GM04503 (cell line): ENCODE measurements at places on chromosomes 13 and 19.

- no peak for DNase-seq
These were observed 400.5 kb downstream of the KLF12 start for GRCh38 chr13:73733706-73734105.

DNA sequence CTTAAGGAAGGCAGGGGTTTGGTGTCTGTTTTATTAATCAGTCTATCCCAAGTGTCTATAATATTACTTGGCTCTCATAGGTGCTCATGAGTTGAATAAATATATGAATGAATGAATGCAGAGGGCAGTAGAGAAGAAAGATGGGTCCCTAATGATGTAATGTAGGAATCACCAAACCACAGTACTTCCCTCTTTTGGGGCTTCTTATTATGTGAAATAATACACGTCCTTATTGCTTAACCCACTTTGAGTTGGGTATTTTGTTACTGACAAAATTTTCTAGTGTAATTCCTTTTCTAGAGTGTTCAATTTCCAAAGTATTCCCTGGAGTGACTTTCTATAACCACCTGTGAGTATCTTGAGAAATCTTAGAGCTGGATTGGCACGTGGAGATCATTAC, 13.2 kb downstream of the KLK5 start:
- DNase-seq = no peak

DNA sequence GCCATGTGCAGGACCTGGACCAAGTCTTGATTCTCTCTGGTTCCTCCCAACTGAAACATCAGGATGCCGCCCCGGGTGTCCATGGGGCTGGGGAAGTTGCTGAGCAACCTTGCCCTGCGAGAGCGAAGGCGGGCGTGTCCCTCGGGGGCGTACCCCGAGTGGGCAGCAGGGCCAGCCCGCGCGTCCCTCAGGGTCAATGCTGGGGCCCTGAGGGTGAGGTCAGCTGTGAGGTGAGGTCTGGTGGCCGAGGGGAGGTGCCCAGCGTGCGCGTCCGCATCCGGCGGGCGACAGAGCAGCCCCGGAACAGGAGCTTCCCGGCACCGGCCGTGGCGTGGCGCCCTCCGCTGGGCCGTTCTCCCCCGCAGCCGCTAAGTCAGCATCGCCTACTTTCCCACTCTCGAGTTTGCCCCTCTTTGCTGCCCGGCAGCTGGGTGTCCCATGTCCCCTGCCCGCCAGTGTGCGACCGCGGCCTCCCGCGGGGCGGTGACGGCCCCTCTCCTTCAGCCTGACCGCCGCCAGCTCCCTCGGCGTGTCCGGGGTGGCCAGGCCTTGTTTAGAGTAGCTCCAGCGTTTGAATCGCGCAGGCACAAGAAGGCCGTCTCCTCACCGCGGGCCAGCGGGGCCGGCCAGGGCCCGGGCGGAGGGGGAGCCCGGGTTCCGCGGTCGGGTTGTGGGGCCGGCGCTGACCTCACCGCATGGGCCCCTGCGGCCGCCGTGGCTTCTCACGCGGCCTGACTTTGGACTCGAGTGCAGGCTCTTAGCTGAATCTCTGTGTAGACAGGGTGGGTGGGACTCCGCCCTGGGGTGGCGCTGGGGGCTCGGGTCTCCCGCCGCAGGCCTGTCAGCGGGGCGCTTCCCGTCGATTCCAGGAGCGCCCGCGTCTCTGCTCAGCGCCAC, 33.0 kb downstream of the GJA3 start:
- DNase-seq = peak; percentile 10

DNA sequence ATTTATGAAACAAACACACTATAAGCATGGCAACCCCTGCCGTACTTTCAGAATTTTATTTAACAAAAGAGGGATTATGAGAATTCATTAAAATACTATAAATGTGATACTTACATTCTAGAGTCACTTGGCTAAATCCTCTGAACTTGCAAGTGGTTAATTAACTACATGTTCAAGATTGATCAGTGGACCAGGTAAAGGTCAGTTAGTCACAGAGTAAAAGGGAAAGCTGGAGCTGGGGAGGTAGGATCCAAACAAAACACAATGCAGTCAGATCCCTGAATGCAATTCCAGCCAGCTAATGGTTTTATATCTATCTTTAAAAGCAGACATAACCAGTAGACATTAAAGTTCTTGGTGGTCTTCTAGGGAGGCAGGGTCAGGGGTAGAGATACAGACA, 270.5 kb downstream of the DIAPH3 start:
- no peak for DNase-seq

DNA sequence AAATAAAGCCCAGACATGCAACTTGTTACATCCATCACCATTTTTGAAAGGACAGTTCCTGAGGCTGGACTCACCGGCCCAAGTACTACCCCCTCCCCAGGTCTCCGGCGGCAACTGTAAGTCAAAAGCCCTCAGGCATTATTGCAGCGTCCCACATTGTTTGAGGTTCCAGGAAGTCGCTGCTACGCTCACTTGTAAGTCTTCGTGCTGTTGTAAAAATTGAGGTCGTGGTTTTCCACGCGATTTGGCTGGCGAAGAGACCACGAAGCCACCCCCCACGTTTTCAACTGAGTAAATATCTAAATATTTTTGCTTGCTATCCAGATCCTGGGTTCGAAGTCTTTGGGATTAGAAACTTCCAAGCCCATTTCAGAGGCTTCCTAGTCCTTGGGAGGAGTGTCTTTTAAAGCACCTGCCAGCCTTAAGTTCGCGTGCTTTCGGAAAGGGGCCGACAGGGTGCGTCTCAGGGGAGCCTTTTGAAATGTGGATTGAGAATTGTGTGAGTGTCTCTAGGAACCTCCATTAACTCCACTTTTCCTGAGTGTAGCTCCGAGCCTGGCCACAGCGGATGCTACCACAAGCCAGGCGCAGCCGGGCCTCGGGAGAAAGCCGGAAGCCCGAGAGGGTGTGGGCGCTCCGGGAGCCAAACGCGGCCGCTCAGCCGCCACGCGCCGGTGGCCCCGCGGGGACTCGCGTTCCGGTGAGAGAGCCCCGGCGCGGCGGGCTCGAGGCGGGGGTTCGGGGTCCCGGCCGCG, 434 bp upstream of the FNDC3A start:
- peak; percentile 12 for DNase-seq

- DNase-seq = no peak
These were observed 64.9 kb downstream of the CRYL1 start for GRCh38 chr13:20460761-20461160.

GRCh38 chr19:49727217-49728030, 35.7 kb downstream of the TSKS start:
- no peak for DNase-seq
